ENCODE measurements at places on chromosomes 3 and 15.

DNA sequence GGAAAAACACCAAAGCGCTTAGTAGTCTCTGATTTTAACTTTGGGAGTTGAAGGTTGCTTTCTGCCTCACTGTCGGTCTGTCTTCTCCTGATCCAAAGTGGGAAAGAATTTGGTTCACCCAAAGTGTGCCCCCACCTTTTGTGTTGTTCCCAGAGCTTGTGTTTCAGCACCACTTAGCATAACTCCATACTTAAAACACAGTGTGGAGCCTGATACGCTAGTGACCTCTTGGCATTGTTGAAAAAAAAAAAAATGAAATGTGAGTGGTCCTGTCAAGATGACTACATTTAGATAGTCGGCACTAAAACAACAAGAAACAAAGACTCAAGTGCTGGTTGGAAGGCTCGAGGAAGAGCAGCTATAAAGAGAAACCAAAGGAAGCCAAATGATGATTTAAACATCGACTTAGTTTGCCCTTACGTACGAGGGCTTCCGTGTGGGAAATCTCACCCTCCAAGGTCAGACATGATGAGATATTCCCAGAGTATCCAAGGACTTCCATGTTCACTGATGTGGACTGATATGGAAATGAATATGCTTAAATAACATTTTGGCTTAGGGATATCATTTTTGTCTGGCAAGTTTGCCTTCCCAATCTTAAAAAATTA lies 178.8 kb downstream of the MEIS2 start:
- no peak for DNase-seq

- no peak for DNase-seq
These were observed 31.4 kb upstream of the MGLL start for GRCh38 chr3:127853681-127854080.

- no peak for DNase-seq
These were observed 189.2 kb downstream of the TP63 start for GRCh38 chr3:189820365-189820720.

DNA sequence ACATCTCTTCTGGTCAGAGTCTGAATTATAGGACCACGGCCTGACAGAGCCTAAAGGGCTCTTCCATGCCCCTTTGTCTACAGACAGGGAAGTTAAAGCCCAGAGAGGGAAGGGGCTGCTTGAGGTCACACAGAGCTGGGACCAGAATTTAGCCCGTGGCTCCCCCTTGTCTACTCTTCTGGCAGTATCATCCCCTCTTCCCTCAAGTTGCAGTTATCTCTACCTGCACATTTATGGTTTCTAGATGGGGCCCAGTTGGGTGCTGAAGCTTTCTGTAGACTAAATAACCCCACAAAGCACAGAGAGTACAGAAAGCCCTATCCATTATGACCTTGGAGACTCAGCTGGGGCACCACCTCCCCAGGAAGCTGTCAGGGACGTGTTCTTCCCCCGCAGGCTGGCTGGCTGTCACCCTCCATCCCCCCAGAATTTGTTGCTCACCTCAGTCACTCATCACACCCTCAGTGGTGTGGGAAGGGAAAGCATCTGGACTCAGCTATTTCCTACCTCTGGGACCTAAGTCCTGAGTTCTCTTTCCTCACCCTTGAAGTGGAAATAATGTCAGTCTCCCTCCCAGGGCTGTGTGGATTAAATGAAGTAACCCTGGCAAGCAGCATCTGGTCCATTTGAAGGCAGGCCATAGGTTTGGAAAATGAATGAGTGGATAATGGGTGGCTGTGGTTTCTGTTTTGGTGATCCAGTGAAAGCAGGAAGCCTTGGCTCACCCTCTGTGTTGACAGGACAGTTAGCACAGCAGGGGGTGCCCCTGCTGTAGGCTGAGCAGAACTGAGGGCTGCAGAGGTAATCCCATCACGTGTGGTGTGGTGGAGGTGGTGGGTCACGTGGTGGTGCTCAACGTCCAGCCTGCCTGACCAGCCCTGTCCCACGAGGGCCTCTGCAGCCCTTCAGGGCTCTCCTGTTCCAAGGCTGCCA lies 16.3 kb downstream of the ACOX2 start:
- no peak for DNase-seq

DNA sequence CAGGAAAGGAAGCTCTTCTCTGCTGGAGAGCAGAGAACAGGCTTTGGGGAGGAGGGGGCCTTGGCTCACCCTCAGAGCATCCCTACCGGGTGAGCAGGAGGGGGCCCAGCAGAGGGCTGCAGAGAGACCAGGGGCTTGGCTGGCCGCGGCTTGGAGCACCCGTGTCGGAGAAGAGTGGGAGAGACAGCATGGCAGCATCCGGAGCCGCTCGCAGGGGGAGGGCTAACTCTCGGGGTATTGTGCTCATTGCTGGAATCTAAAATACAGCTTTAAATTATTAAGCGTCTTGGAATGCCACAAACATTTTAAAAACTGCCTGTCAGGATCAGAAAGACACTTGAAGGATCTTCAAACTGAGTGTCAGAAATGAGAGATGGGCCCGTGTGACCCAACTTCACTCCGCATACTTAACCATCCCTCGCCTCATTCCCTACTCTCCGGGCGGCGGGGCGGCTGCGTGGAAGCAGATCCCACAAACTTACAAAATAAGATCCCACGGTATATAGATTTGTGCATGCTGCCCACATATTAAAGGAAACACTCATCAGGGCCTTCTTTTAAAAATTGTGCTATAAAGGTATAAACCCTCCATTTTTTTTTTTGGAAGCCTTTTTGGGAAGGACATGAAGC lies 53.9 kb downstream of the EIF4E3 start:
- no peak for DNase-seq

- DNase-seq, result peak; percentile 55
These were observed 244.5 kb downstream of the CD47 start for GRCh38 chr3:107846279-107846852.

DNA sequence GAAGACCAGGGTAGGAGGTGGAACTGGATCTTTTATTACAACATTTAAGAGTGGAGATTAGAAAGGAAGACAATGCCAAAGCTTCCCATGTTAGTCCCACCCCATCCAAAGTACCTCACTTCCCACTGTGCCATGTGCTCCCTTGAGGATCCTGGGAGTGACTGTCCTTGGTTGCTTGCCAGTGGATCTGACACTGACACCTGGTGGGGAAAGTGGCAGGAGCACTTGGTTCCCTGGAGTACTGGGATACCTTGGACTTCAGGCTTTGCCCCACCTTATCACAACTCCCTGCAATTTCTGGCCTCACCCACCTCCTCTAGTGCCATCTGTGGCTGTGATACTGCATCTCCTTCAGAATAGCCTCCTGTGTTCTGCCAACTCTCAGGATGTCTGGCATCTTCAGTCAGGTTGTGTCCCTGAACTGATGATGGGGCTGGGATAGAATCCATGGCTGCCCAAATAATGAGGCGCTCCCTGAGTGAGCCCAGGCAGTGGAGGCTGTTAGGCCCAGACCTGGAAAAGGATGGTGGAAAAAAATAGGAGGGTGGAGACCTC lies 1.3 kb downstream of the ELL3 start:
- peak; percentile 44 for DNase-seq

GRCh38 chr15:25565470-25566264 lies 126.8 kb upstream of the UBE3A start:
- DNase-seq, result no peak

- no peak for DNase-seq
These were observed 27.3 kb downstream of the STARD5 start for GRCh38 chr15:81296673-81297072.

DNA sequence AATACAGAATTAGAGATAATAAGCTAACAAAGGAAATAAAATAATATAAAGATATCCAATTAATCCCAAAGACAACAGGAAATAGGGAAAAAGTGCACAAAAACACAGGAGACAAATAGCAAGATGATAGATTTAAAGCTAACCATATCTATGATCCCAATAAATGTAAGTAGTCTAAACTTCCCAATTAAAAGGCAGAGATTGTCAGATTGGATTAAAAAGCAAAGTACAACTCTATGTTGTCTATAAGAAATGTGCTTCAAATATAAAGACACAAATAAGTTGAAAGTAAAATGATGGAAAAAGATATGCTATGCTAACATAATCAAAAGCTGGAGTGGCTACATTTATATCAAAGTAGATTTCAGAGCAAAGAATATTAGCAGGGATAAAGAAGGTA lies 133.1 kb upstream of the ATP2B2 start:
- DNase-seq, result no peak

DNA sequence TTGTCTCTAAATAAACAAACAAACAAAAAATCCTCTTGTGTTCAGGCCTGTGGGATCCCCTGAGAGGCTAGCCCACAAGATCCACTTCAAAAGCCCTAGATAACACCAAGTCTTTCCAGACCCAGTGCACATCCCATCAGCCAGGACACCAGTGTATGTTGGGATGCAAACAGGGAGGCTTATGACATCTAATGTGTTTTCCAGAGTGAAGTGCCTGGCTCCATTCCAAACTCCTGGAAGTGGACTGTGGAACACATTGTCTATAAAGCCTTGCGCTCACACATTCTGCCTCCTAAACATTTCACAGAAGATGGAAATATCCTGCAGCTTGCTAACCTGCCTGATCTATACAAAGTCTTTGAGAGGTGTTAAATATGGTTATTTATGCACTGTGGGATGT lies 57.0 kb downstream of the MLH1 start:
- peak; percentile 81 for DNase-seq

GRCh38 chr3:73225146-73225855 lies 163.8 kb downstream of the EBLN2 start:
- DNase-seq, result no peak

GRCh38 chr3:185960522-185961288 lies 22.9 kb upstream of the TRA2B start:
- DNase-seq, result no peak

DNA sequence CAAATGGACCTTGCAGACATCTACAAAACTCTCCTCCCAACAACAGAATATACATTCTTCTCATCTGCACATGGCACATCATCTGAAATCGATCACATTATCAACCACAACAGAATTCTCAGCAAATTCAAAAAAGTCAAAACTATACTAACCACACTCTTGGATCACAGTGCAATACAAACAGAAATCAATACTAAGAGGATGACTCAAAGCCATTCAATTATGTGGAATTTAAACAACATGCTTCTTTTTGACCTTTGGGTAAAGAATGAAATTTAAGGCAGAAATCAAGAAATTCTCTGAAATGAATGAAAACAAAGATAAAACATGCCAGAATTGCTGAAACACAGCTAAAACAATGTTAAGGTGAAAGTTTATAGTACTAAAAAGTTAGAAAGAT lies 358.1 kb downstream of the NSUN3 start:
- no peak for DNase-seq

GRCh38 chr3:64958199-64958843 lies 270.5 kb upstream of the ADAMTS9 start:
- DNase-seq, result peak; percentile 70

- no peak for DNase-seq
These were observed 55.4 kb downstream of the TMCC1 start for GRCh38 chr3:129838086-129838485.

DNA sequence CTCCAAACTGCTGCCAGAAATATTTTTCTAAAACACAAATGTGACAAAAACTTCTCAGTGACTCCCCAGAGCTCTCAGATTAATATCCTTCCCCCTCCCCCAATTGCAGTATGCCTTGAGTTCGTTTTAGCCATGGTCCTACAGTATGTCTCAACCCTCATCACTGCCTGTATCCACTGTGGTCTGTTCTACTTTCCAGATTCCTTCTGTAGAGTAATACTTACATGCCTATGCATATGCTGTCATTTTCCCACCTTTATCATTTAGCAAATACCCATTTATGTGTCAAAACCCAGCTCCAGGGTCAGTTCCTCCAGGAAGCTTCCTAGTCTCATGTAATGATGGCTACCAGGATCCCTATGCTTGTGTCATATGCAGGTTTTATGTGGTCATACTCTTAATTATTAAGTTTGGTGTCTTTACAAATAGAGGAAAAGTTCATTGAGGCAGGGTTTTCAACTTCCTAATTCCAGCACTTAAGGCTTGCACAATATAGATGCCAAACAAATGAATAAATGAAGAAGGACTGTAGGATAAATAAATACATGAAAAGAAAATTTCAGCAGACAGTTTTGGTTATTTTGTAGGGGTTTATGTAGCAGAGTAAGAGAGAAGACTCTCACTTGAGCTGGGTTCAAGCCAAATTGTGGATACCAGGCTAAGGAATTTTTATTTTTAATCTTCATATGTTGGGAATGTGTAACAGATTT lies 170.8 kb downstream of the ALCAM start:
- no peak for DNase-seq

DNA sequence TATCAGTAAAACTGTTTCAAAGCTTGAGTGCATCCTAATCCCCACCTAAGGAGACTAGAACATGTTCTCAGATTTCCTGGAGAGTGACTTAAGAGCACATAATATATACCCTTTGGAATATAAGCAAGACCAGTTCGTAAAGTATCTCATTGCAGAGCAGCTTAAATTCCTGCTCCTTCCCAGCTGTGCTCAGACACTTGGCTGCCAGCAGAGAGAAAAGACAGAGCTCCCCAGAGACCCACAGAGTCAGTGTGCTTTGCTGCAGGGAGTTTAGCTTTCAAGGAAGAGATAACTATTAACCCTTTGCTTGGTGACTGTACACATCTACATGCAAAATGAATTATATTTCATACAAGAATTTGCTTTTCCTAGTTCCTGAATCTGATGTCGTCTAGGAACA lies 338.1 kb upstream of the ARHGEF26 start:
- peak; percentile 84 for DNase-seq

All from right hindlimb (tissue), 1 donor.